Suppressor macrophage (primary cell): ENCODE measurements at places on chromosomes 1 and 21.

- no peak for DNase-seq
Observed at GRCh38 chr1:234606784-234607108, 3.2 kb downstream of the IRF2BP2 start.

DNA sequence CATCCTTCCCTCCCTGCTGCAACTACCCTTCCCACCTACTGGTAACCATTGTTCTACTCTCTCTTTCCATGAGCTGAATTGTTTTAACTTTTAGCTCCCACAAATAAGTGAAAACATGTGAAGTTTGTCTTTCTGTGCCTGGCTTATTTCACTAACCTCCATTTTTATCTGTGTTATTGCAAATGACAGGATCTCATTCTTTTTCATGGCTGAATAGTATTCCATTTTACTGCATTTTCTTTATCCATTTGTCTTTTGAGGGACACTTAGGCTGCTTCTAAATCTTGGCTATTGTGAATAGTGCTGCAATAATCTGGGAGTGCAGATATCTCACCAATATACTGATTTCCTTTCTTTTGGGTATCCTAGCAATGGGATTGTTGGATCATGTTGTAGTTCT, 80.6 kb downstream of the NOS1AP start:
- DNase-seq: no peak

DNA sequence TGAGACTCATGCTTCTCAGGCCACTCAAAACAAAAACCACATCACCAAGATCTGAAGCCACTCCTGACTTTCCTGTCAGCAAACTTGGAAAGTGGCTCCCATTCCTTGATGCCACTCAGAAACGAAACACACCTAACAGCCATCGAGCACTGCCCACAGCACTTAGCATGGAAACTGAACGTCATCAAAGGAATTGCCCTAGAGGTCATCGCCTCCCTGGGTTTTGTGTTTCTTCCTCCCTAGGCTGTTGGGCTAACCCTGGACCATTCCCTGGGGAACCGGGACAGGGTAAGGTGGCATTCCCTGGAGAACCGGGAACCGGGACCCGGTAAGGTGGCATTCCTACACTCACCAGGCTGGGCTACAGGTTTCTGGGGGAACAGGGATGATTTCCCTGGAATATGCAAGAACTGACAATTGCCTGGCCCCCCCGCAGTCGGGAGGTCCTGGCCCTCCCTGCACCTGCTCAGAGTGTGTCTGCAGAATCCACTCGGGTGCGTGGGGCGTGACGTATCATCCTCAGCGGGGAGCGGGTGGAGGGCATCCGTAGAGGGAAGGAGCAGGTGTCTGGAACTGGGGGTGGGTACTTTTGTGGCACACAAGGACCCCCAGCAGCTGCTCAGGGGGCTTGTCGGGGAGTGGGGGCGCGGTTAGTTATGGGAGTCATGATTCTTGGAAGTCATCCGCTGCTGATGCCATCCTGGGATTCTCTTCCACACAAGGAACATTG, 30.3 kb downstream of the SLC45A1 start:
- no peak for DNase-seq

DNA sequence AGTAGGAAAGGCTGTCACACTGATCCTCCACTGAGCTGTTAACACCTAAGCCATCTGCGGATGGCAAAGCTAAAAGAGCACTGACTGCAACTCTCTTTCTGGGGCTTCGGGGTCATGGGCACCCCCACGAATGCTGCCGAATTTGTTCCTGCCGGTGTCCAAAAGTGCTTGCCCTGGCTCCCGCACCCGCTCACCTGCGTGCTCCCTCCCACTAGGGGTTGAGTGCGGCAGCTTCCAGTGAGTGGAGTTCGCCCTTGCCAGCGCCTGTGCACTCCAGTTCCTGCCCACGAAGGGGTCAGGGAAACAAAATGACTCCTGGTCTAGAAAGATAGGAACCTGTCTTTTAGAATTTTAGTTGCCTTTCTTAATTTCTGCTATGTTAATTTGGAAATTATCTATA, 78.7 kb downstream of the IFI44 start:
- no peak for DNase-seq

GRCh38 chr1:112271270-112271669, 124.7 kb upstream of the CTTNBP2NL start:
- no peak for DNase-seq

DNA sequence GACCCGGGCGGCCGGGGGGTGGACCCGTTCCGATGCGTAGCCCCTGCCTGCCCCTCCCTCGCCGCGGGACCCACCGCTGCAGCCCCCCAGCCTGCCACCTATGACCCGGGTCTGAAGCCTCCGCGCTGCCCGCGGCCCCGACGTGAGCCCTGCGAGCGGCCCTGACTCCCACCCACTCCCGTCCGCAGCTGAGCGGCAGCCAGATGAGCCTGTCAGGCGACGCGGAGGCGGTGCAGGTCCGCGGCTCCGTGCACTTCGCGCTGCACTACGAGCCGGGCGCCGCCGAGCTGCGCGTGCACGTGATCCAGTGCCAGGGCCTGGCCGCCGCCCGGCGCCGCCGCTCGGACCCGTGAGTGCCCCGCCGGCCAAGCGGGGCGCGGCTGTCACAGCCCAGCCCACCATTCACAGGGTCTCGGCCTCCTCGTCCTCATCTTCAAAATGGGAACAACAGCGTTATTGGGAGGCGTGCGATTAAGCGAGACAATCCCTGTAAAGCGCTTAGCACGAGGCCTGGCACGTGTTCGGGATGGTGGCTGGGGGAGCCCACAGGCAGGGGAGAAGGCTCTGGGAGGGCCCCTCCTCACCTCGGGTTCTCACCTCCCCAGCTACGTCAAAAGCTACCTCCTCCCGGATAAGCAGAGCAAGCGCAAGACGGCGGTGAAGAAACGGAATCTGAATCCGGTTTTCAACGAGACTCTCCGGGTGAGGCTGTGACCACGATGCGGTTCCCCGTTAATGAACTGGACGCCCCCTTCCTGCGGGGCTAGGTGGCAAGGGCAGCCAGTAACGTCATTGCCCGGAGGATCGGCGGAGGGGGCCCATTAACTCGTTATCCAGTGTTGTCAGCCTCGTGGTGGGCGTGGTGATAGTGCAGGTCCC, 8.2 kb downstream of the SYTL1 start:
- DNase-seq: peak; percentile 33

DNA sequence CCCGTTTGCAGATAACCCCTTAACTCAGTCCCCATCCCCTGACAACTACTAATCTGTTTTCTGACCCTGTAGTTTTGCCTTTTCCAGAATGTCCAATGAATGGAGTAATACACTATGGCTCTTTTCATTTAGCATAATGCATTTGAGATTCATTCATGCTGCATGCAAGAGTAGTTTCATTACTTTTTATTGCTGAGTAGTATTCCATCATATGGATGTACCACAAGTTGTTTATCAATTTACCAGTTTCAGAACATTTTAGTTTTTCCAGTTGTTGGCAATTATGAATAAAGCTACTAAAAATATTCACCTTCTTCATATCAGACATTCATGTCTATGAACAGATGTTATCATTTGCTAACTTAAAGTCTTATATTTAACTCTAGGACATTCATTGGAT, 45.3 kb downstream of the STXBP3 start:
- DNase-seq: no peak

DNA sequence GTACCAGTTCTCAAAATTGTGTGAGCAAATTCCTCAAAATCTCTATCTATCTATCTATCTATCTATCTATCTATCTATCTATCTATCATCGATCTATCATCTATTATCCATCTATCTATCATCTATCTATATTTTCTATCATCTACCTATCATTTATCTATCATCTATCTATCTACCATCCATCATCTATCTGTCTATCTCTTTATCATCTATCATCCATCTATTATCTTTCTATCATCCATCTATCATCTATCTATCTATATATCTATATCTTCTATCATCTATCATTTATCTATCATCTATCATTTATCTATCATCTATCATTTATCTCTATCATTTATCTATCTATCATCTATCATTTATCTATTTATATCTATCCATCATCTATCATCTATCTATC, 364.7 kb upstream of the GREM2 start:
- no peak for DNase-seq

- DNase-seq: no peak
Observed at GRCh38 chr1:248521856-248522255, 14.0 kb downstream of the OR2G6 start.

- no peak for DNase-seq
Observed at GRCh38 chr1:198185759-198186158, 29.0 kb downstream of the NEK7 start.

DNA sequence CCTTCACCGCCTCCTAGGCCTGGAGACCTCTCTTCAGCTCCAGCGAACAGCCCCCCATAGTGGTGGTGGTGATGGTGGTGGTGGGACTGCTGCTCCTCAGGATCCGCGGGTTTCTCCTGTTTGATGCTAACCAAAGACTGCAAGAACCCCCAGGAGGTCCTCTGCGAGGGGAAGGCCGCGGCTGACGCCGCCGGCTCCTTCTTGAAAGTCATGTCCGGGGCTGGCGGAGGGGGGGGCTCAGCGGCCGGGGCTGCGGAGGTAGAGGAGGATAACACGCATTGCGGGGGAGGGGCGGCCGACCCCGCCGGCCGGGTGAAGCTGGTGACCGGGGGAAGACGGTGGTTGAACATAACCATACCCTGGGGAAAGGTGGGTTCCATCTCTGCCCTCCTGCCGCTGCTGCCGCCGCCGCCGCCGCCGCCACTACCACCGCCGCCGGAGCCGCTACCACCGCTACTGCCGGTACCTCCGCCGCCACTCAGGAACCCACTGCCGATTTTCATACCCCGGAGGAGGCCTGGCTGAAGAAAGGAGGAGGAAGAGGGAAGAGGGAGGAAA, 554 bp downstream of the ZNF281 start:
- peak; percentile 34 for DNase-seq

DNA sequence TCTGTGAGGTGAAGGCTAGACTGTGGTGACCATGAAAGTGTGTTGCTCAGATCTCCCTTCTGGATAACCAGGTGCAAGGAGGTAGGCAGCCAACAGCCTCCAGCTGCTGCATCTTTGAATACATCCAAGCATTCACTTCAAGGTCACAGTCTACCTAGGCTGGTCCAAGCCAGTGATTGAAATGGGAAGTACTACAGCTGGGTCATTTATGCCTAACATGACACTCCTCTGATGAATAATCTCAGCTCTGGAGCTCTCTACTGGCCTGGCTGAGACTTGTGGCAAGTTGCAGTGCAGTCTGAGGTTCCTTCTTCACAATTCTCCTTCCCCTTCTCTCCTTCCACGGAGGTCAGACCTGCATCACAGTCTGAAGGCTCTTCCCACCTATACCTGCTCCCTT, 35.0 kb upstream of the ARHGAP29 start:
- DNase-seq: peak; percentile 22

DNA sequence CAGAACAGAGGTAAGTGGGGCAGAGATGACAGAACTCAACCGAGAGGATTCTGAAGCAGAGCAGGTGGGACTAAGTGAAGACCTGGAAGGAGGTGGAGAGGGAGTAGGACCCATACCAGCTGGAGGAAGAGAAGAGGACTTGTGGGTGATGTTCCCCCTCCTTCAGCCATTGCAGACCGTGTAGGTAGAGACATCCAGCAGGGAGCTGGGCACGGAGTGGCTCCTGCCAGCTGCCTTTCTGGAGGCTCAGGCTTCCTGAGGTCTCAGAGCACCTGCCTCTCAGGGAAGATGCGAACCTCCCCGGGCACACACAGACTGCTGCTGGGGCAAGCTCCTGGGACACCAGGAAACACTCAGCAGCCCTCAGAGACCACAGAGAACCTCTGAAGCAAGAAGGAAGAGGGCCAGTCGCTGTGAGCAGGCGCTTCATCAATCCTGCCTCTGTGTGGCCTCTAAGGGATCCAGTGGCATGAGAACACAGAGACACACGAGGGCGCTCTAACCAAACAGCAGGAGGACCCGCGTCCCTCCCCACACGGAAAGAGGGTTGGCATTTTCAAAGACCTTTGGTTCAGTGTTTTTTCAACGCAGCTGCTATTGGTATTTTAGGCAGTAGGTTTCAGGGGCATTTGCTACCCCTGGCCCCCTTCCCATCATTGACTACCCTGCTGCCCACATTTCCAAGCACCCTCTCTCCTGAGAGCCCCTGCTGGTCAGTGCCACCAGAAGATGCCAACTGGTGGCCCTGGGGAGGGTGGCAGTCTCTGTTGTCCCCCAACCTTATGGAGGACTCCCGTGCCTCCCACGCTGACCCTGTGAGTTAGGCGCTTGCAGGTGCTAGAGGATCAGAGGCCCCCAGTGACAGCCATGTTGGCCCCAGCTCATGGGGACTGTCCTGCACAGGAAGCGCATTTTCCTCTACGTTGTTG, 89.6 kb upstream of the EDN2 start:
- peak; percentile 80 for DNase-seq

DNA sequence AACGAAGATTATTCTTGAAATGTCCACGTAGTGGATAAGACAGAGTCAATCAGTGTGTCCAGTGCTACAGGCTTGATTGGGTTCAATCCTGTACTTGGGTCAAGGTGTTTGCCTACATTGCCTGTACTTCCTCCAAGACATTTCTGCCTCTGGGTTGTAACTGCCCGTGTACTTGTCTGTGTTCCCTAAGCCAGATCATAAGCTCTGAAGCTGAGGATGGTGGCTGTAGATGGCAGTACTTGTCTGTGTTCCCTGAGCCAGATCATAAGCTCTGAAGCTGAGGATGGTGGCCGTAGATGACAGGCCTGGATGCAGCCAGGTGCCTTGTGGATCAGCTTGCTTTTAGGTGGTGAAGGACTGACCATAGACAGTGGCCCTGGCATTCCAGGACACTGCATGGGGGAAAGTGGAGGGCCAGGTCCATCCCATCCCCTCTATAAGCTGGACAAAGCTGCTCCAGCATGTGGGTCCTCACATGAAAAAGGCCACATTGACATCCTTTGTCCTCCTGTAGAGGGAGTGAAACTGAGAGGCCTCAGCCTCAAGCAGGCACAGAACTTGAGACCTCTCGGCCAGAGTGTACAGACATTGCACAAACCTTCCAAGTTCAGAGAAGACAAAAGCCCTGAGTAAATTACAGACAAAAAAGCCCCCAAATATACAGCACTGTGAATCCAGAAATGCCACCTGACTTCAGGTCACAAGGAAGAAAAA, 2.0 kb upstream of the SRM start:
- no peak for DNase-seq

GRCh38 chr1:117209094-117209493, 1.6 kb downstream of the VTCN1 start:
- no peak for DNase-seq

DNA sequence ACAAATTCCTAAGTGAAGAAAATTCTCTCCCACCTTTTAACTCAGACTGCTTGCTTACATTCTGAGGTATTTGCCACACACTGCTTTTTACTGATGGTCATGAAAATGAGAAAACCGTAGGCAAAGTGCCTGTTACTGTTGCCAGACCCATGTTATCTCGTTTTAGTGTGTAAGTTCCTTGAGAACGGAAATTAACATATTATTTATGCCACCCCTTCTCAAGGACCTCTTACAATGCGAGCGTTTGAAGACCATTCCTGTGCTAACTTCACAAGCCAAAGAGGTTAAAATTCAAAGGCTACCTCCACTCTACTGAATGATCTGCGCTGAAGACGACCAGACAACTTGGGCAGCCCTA, 509 bp downstream of the NVL start:
- DNase-seq: no peak

GRCh38 chr1:206979379-206980043, 9.3 kb upstream of the FCAMR start:
- peak; percentile 62 for DNase-seq

GRCh38 chr1:161956097-161956496, 67.6 kb downstream of the OLFML2B start:
- DNase-seq: no peak

GRCh38 chr1:51607681-51608095, 9.2 kb upstream of the OSBPL9 start:
- peak; percentile 53 for DNase-seq

- DNase-seq: no peak
Observed at GRCh38 chr21:34543017-34543416, 31.0 kb upstream of the KCNE1 start.

GRCh38 chr21:46452710-46453109, 6.0 kb upstream of the DIP2A start:
- no peak for DNase-seq
